ENCODE measurements at places on chromosomes 5 and 9.

- DNase-seq: no peak
These were observed 32.1 kb upstream of the MSANTD3 start for GRCh38 chr9:100394816-100395215.

DNA sequence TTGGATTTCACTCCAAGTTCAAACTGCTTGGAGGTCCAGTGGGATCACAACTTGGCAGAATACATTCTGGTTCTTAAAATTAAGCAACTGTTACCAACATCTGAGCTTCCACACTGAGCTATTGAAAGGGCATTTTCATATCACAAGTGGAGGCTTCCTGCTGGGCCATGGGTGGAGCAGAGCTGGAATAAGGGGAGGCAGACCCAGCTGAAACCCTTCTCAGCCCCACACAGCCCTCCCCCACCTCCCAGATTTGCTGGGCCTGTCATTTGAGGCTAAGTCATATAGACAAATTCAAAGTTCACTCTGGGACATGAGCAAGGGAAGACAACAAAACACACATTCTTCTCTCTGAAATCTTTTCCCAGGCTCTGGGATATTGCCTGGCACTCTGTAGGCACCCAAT lies 79.9 kb downstream of the ACTL7B start:
- peak; percentile 17 for DNase-seq

GRCh38 chr5:165642366-165642765 lies 2136.9 kb downstream of the MAT2B start:
- no peak for DNase-seq

GRCh38 chr5:156594406-156594805 lies 255.7 kb upstream of the PPP1R2B start:
- no peak for DNase-seq

DNA sequence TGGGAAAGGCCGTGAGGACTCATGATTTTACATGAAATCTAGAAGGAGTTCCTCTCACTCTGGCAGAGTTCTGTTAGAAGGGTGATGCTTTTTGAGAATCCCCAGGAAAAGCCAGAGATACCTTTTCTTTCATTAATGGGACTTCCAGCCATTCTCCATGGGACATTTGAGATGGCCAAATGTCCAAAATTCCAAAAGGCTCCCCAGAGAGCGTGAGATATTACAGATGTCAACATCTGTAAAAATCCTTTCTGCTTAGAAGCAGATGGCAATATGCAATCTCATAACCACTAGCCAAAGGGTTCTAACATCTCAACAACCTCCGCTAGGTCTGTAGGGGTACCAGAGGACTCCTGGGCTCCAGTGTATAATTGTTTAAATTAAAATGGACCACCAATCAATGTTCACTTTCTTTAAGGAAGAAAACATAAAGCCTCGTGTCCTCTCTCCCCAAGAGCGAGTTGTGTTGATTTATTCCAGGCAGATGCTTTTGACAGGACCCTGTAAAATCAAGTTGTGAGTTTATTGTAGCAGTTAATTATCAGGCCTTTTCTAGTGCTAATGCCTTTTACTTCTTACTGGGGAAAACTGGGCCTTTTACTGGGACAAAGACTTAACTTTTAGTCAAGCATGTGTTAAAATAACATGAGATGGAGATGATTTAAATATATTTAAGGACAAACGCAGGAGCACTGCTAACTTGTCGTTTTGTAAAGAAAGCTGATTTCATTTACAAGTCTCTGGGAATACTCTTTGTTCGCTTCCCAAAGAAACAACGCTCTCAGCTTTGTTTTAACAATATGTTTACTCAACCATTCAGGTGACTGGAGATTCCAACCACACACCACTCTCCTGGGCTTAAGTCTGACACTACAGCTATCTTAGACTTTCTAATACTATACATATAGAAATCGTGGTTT lies 4.8 kb downstream of the GAS1 start:
- no peak for DNase-seq

GRCh38 chr9:71858812-71859211 lies 52.2 kb downstream of the ABHD17B start:
- DNase-seq: no peak
